CD8-positive, alpha-beta T cell (primary cell): ENCODE measurements at places on chromosomes 3 and 15. TPM values are rescaled to one million over a fixed set of nuclear protein-coding genes. Genes with fewer than 3 reads are reported as not detected.

Gene EIF1B
- 135 TPM for total RNA-seq

Gene IMPG2
- 0.27 TPM for total RNA-seq

Gene IQCF5
- total RNA-seq = not detected

Gene RARRES1
- not detected for total RNA-seq

Gene EPHB1
- not detected for total RNA-seq

Gene SLC27A2
- total RNA-seq = 0.39 TPM

Gene TGM4
- total RNA-seq = not detected

Gene LEKR1
- 1.5 TPM for total RNA-seq

Gene LTF
- not detected for total RNA-seq

Gene SLC28A1
- not detected for total RNA-seq

Gene TRPM1
- not detected for total RNA-seq

GRCh38 chr3:11604139-11604892 lies 39.4 kb downstream of the VGLL4 start:
- no peak for DNase-seq

- DNase-seq = no peak
These were observed 684.2 kb upstream of the CFAP20DC start for GRCh38 chr3:59734061-59734460.

GRCh38 chr3:132211896-132212295 lies 105.3 kb upstream of the ACP3 start:
- no peak for DNase-seq

- DNase-seq = no peak
These were observed 41.6 kb downstream of the MB21D2 start for GRCh38 chr3:192875971-192876565.

DNA sequence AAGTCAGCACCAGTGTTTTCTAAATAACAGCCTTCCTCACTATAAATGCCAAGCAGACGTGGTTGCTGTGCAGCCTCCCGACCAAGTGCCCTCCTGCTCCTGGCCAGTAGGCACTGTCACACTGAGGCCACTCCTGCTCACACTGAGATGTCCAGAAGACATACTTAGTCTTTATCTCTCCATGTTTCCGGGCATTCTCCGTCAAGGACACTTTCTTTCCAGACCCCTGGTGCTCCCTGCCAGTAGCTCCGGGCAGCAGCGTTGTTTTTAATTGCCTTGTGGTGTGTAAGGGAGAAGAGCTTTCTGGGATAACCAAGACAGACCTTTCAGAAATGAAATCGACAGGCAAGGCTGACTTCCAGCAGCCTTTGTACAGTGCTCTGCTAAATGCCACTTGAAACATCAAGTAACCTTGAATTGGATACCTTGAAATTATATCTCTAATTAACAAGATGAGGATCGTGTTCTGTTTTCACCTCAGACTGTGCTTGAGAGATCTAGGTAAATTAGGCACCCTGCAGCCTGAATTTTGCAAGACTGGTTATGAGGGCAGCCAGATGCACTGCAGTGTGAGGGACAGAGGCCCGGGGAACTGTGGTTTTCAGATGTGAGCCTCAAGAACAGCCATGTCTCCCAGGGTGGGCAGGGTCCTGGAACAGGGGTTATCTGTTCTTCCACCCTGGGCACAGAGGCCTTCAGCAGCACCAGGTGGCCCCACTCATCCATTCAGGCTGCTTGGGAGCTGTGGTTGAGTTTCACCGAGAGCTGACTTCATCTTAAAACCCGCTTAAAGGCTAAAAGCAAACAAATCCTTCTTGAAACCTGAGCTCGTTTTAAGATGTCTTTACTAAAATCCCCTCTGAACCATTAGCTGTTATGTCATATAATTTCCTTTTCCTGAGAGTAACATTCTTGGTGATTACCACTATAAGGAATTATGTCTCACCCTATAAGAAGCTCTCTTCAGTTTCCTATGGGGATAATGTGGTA lies 105.5 kb upstream of the IL12A start:
- DNase-seq = no peak

- DNase-seq = no peak
These were observed 624.6 kb downstream of the ZPLD1 start for GRCh38 chr3:103059432-103059831.

GRCh38 chr15:53564647-53565046 lies 194.8 kb downstream of the WDR72 start:
- no peak for DNase-seq

DNA sequence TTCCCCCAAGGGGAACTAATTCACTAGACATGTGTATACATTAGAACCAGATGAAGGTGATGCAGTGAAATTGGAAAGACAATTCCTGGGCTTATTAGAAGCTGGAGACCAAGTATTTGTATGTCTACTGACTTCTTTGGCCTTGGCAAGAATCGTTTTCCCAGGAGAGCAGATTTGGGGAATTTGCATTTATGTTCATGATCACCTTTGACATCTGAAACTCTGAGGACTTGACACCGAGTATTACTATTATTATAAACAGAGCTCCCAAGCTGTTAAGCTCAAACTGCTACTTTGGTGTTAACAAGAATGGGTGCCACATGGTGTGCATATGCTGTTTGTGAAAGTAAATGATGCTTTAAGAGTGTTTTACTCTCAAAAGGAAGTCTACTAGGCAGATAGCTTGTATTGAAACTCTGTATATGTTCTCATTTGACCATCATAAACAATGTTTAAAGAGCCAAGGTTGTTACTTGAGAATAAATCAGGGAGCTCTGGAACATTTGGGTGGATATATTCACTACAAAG lies 519.8 kb upstream of the GOLIM4 start:
- DNase-seq = no peak

DNA sequence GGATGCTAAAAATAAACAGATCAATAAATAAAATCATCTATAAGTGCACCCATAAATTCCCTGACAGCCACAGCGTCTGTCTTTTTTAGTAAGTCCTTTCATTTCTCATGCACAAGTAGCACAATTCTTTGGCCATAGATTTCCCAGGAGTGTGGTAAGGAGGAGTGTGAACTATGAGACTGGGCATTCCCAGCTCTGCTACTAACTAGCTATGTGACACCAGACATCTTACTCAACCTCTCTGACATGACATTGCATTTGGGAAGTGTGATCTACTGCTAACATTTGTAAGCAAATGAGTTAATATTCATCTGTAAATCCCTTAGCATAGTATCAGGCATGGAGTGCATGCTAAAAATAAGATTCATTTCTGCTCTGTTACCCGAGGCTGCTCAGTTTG lies 301.7 kb downstream of the NTRK3 start:
- DNase-seq = no peak

GRCh38 chr15:81939604-81940440 lies 106.0 kb downstream of the MEX3B start:
- DNase-seq = no peak

- no peak for DNase-seq
These were observed 73.5 kb downstream of the CLASP2 start for GRCh38 chr3:33644582-33644981.

DNA sequence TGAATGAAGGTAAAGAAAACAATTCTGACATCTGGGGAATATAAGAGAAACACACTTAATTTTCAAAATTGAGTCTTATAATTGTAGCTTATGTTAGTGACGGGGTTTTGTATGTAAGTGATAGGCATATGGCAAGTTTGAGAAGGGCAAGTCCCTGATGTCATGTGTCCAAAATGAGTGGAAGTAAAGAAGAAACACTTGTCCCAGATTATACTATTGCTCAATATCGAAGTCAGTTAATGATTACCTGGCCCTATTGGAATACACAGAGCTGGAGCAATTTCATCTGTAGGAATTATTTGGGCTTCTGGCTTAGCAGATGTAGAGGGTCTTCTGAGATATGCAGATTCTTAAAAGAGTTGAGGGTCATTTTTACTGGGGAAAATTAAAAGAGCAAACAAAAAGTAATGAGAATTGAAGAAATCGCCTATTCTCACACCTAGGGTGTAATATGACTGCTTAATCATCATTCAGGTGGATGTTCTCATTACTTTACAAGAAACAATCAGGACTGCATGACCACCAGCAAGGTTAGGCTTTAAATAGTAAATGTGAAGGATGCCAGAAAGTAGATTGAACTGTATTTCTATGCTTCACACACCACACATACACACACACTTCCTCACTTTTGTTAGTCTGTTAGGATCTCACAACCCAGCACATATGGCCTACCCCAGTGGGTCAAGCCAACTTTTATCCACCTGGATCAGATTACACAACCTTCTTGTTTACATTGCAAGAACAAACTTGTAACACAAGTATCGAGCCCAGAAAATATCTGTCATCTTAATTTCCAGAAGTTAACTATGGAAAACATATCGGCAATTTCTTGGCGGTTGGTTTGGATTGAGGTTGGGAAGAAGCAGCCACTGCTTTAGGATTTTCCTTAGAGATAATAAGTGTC lies 183.3 kb upstream of the LRRC3B start:
- no peak for DNase-seq

DNA sequence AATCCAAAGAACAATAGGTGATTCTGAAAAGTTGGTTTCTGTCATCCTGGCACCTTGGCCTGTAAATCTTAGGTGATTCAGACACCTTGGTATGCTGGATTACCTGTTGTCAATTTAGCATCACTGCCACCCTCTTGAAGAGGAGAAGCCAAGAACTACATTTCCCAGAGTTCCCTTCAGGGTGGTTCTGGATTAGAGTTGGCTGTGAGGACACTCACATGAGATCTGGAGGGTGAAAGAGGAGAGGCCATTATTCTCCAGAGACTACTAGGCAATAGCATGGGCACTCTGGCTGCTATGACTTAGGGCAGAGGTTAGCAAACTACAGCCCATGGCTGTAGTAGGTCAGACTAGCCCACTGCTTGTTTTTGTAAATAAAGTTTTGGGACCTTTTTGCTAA lies 41.7 kb upstream of the CORO2B start:
- no peak for DNase-seq

- no peak for DNase-seq
These were observed 55.9 kb downstream of the SERP1 start for GRCh38 chr3:150490277-150490986.

DNA sequence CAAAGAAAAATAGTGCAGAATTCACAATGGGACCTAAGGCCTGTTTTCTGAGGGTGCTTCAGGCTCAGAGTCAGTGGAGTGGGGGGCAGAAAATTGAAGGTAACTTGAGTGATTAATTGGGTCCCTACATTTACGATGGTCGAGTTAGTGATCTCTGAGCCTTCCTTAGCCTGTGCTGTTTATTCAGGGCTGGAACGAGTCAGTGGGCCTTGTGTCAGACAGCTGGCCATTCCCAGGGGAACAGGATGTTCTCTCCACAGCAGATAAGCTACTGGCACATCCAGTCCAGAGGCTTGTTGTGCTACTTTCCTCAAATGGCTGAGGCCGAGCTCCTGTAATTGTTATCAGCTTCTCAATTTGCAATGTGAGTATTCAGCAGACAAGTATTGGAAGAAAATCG lies 29.2 kb upstream of the CNTN3 start:
- no peak for DNase-seq

GRCh38 chr3:190877925-190878324 lies 15.4 kb upstream of the GMNC start:
- DNase-seq = no peak

DNA sequence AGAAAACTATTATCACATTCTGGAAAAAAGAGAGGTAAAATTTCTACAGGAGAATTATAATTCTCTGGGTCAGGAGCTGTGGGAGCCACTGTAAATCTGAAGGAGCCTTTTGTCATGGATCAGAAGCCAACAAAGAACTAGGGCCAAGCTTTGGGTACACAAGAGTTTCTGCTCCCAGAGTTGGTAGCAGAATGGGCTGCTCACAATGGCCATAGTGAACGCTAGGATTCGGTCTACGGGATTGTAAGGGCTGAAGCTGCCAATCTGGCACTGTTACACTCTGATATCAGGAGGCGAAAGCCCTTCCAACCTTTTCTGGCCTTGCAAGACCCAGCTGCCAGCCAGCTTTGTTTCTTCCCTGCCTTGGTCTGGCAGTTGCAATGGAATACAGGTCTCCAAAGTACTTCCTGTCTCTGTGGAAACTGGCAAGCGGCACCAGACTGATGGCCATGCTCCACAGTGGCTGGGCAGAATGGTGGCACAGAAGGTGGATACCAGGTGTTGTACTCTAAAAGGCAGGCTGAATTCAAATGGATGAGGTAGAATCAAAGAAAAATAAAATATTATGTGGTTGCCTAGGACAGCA lies 831.7 kb downstream of the CADM2 start:
- no peak for DNase-seq

DNA sequence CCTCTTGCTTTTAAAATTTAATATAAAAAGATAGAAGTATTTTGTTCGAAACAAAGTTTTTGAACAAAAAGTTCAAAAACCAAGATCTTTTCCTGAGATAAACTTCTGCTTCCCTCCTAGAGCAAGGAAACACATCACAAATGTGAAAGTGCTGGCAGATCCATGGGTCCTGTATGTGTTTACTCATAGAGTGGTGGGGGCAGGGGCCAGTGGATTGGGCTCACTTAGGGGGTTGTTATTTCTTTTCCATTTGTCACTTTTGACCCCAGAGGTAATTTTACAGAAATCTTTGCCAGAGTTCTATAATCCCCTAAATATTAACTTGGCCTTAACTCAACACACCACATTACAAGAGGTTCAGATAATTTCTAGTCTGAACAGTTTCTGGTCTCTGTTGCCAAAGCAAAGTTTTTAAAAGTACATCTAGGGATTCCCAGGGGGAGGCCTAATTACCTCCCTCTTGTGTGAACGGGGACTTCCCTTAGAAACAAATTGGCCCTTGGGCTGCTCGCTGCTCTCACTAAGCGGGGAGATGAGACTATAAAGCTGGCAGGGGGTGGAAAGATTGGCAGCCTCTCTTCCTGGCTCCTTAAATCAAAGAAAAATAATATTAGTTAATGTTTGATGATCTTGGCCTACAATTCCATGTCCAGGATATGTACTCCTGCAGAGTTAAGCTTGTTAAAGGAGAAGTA lies 66.8 kb upstream of the PTX3 start:
- no peak for DNase-seq

- no peak for DNase-seq
These were observed 88.8 kb upstream of the PLXND1 start for GRCh38 chr3:129695230-129695629.

- no peak for DNase-seq
These were observed 737.6 kb downstream of the EPHA3 start for GRCh38 chr3:89845053-89845452.

DNA sequence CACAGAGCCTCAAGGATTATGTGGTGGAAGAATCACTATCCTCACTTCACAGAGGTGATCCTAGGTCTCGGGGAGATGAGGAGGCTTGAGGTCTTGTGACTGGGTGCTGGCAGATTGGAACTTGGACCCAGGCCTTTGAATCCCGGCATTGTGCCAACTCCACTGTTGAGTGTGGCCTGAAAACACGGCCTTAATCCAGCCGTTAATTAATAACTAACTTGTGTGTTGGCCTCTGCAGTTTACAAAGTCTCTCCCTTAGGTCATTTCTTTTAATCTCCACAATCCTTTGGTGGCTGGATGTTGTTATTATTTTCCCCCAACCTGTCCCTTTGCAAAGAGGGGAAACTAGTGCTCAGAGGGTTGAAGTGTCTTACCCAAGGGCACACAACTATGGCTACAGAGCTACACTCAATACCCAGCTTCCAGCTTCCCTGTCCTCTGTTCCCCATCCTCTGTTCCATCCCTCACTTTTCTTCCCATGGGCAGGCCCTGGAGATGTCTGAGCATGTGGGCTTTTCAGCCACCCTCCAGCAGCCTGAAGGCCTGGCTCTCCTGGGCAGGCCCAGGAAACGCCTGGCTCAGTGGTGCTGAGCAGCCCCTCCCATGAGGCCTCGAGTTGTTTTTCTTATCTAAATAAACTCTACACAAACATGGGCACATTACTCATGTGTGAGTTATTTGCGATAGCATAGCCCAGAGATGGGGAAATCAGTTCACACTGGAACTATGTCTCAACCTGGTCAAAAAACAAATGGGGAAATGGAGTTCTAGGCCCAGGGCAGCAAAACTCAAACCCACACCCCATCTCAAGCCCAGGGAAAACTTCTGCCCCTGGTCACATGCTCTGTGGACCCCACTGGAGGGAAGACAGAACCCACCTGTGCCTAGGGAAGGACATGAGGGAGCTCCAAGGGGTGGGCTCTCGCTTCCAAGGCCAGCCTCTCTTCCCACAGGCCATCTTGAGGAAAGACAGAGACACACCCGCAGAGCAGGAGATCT lies 16.8 kb upstream of the SMAD3 start:
- no peak for DNase-seq
